NAMALWA (cell line): ENCODE measurements at places on chromosomes 11 and 22.

- no peak for DNase-seq
These were observed 38.2 kb downstream of the BRD1 start for GRCh38 chr22:49789289-49790141.

DNA sequence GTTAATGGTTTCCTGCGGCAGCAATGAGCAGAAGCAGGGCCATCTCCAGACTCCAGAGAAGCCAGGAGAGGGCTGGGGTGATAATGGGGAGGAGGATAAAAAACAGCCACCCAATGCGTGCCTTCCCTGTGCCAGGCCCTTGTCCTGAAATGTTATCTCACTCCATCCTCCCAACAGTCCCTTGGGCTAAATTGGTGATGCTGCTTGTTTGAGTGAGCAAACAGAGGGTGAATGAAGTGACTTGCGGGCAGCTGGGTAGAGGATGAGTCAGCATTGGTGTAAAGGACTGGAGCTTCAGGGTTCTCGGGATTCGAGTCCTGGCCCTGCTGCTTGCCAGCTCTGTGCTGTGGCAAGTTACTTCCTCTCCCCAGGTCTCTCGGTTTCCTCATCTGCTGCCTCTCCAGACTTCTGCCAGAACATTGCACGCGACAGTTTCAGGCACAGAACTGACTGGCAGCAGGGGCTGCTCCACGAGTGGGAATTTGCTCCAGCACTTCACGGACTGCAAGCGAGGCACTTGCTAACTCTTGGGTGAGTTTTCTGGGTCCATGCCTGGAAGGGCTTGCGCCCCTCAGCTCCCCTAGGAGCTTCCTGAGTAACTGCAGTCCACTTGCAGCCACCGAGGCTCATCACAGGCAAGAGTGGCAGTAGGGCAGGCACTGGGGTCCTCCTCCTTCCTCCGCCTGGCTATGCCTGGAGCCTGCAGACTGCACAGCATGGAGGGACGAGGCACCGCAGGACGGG, at the start of gene P2RY6:
Gene P2RY6, plus strand, starts transcription at position 403 of the 744 bp plus-strand sequence. CDS start 24,181 bp downstream, outside the sequence.
- no peak for DNase-seq

- DNase-seq = no peak
These were observed 29.6 kb downstream of the PAK1 start for GRCh38 chr11:77444261-77444660.

- peak; percentile 73 for DNase-seq
These were observed 823 bp downstream of the CEP57 start for GRCh38 chr11:95790933-95791708.

GRCh38 chr11:44990665-44991064, 40.0 kb upstream of the TP53I11 start:
- DNase-seq = no peak

GRCh38 chr22:42114721-42115120, 15.9 kb downstream of the CYP2D6 start:
- DNase-seq = peak; percentile 52

GRCh38 chr22:24001314-24001713, 3.9 kb downstream of the GSTT4 start:
- no peak for DNase-seq

- DNase-seq = no peak
These were observed 661.3 kb upstream of the B3GAT1 start for GRCh38 chr11:135073381-135073780.

- peak; percentile 41 for DNase-seq
These were observed 13.2 kb upstream of the TRIM34 start for GRCh38 chr11:5611627-5612026.

DNA sequence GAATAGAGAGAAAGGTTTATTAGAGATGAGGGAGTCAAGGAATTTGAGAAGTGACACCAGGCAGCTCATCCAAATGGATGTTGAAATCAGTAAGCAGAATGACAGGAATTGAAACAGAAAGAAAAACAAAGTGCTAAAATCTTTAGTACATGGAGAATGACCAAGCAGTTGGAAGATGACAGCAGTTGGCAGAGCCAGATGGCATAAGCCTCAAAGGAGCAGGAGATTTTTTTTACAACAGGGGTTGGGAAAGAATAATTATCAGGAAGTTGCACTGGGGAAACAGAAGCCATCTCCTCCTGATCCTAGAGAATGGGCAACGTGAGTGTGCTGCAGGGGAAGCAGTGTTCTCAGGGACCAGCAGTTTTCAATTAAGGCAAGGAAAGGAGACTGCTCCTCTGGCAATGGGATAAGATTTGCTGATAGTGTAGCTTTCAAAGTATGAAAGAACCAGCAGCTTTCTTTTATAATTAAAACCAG, 28.9 kb downstream of the RAB39A start:
- DNase-seq = peak; percentile 11

GRCh38 chr22:48798281-48799226, 1029.1 kb downstream of the BRD1 start:
- no peak for DNase-seq

GRCh38 chr11:95508219-95508890, 277.4 kb upstream of the SESN3 start:
- DNase-seq = no peak

DNA sequence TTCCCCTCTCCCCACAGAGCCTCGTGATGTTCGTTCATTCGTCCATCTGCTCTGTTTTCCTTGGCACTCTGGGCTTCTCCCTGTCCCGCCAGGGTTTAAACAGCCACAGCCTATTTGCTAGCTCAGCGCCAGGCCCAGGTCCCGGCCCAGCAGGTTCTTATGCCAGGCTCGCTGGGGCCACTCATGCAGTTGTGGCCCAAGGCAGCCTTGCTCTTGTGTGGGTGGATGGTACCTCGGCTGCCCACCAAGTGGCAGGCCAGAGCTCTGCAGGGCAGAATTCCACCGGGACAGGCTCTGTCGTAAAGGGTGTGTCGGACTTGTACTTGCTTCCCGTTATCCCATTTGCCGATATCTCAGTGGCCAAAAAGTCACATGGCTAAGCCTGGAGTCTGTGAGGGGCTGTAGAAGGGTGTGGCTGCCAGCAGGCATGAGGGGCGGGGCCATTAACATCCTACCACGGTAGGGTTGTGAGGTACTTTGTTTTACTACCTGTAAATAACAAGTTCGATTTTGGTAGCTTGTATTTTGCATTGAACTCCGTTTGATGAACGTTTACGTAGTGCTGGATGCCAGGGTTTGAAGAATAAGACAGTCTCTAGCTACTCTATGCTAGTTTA, 7.9 kb downstream of the FAM118A start:
- DNase-seq = no peak

DNA sequence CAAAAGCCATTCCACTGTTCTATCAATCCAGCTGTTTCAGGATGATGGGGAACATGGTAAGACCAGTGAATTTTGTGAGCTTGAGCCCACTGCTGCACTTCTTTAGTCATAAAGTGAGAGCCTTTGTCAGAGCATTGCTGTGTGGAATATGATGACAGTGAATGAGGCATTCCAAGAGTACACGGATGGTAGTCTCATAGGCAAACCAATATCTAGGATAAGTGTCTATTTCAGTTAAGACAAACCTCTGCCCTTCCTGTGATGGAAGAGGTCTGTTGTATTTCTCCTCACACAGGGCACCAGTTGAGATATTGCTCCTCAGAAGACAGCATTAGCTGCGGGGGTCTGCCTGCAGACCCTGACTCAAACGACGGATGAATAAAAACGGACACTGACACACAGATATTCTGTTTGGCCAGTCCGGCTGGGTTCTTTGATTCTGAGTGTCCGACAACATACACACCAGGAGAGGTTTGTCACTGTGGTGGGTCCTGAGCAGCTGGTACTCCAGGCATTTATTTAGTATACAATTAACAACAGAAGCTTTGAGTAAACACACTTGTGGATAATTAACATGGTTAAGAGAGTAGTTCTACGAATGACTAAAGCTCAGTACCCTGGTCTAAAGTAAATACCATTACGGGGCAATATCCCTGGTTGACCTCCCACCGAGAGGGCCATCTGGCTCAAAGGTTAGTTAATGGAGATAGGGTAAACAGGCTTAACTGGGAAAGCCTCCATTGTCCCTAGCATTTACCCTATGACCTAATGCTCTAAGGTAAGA, 121.7 kb downstream of the ZNF280B start:
- no peak for DNase-seq

DNA sequence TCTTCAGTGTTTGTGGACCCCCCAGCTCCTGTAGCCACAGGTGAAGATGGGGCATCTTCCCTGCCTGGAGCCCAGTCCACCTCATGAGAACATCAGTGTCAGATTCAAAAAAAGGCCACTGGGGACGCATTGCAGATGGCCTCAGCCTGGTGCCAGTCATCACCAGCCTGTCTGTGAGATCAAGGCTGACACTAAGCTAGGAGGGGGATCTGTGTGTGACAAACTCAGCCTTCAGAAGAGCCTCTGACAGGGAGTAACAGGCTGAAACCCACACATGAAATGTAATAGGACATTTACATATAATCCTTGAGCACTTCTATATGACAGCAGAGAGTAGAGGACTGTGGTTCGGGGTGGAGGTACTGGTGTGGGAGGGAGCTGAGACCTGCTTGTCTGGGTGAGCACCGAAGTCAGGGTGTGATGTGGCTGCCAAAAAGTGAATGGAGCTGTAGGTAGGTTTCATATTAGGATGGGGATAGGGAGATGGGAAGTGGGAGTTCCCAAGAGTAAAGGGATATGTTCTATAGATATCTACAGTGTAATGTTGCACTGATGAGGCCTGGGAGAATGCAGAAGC, 20.5 kb upstream of the CCDC134 start:
- no peak for DNase-seq

DNA sequence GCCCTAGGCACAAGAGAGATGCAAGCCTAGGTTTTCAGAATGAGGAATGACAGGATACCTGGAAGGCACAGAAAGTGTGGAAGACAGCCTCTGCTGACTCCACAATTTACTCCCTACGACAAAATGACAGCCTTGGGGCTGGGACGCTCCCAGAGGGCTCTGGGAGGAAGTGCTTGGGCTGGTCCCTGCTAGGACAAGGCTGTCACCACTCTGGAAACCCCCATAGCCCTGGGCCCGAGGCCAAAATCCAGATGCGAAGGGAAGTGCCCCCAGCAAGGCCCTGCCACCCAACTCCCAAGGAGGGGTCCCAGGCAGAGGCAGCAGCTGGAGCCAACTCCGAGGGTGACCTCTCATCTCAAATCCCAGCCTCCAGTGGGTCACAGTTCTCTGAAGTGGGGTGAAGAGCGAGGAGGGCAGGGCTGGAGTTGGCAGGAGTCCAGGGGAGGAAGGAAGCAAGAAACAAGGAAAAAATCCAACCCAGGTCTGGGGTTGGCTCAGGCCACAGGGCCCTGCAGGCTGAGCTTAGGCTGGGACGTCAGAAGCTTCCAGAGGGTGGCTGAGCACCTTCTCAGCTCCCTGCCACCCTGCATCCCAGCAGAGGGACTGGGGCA, 6.3 kb upstream of the CDC42EP2 start:
- no peak for DNase-seq

GRCh38 chr11:104944076-104944475, 24.3 kb downstream of the CASP4 start:
- no peak for DNase-seq

DNA sequence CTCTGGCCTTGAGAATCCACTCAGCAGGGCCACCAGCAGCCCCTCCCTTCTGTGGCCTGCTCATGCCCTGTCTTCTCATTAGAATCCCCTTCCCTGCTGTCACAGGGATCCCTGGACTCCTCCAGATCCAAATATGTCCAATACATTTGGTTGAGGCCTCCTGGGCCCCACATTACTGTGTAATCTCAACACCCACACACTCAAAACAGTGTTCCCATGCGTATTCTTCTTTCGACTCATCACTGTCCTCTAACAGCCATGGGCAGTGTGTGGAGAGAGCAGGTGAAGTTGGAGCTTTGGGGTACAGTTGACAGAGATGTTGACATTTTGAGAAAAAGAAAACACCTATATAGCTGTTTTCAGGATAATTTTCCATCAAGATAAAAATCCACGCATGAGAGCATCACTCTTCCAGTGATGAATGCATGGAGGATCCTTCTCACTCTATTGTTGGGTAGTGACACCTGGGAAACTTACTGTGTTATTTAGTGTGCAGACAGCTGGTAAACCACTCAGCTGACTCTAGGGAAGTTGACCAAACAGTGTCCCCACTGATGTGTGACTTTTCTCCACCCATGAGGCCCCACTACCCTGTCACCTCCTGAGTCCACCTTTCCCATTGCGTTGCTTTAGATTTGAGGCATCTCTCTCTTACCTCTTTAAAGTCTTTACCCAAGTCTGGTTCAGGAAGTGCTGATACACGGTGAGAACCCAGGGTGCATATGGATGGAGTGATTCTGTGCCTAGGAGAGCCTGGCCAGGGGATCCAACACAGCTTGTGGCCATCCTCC, 28.7 kb upstream of the VPREB1 start:
- DNase-seq = peak; percentile 45

GRCh38 chr22:31789803-31790202, 36.0 kb downstream of the DEPDC5 start:
- no peak for DNase-seq

DNA sequence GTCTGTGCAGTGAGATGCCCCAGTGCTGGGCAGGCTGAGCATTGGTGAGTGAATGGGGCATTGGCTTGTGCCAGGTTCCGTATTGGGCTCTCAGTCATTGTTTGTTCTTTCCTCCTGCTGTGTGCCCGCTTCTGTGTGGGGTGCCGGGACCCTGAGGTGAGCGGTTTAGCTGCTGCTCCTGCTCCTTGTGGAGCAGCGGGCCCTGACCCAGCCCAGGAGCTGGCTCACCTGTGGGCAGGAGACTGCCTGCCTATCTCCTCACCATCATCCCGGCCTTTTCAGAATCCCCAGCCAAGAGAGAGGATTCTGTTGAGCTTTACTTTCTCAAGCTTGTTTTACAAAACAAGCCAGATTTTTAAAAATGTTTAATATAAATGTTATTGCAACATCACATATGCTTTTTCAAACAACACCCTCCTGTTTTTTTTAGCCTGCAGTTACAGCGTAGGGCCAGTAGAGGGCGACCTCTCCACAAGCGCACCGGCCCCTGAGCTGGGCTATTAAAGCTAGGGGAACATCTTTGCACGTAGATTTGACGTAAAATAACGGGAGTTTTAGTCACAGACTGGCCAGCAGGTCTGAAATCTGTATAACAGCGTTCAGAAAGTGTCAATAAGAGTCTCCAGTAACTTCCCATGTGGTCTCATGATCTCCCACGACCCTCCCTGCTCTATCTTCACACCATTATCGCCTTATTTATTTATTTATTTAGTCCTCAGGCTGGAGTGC, 25.1 kb upstream of the RELT start:
- DNase-seq = peak; percentile 84

- no peak for DNase-seq
These were observed 389.4 kb upstream of the CADM1 start for GRCh38 chr11:115893461-115894099.

- DNase-seq = no peak
These were observed 629 bp downstream of the ATP5MG start for GRCh38 chr11:118401880-118402590.

DNA sequence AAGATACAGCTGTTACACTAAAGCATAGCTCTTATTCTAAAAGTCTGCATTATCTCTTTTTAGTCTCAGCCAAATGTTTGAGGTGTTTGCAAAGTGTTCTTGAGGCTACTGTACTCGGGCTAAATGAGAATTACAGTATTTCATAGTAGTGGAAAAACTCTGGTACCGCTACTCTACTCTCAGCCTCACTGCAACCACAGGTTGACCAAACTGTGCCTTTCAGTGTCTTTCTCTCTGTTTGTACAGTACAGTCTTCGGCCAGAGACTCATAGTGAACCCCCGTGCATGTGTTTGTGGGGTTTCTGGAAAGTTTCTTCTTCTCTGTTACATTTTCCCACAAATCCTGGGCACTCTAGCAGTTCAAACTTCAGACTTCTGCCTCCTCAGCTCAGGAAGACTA, 7.4 kb upstream of the LUZP2 start:
- DNase-seq = no peak
